ENCODE measurements at places on chromosomes 1 and 21.

GRCh38 chr1:226584164-226584563, 35.6 kb downstream of the STUM start:
- no peak for DNase-seq

DNA sequence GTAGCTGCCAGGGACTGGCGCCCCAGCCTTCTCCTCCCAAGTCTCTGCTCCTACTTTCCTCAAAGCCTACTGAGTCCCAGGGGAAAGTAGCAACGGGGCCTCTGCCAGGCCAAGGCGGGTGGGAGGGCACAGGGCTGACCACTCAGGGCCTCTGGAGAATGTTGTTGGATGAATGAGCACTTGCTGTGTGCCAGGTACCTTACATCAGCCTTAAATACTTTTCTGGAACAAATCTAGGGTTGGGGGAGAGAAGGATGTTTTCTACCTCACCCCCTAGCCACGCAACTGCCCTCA, 119.3 kb upstream of the ZBTB40 start:
- no peak for DNase-seq

DNA sequence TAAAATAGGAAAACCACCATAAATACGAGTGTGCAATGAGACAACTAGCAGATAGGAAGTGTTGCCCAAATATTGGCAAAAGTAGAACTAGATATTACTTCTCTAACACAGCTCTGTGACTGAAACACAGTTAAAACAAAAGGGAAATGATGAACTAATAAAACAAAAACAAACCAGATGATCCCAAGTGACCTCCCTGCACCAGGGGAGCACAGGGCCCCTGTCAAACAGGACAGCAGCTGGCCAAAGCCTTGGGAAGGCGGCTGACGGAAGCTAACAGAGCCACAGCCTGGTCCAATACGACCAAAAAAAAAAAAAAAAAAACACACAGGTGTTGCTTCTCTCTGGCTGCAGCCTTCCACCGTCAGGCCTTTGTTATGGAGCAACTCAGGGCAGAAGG, 17.8 kb downstream of the ZBTB17 start:
- DNase-seq, result no peak

GRCh38 chr1:214318956-214319736, 38.2 kb downstream of the SMYD2 start:
- DNase-seq, result no peak

- no peak for DNase-seq
Measured at GRCh38 chr1:18978706-18979105, 22.2 kb upstream of the IFFO2 start.

GRCh38 chr1:11731691-11732283, 4.1 kb upstream of the AGTRAP start:
- peak; percentile 5 for DNase-seq

- DNase-seq, result no peak
Measured at GRCh38 chr1:7932524-7933138, 8.0 kb downstream of the TNFRSF9 start.

GRCh38 chr1:165355139-165355976, 1.2 kb downstream of the LMX1A start:
- no peak for DNase-seq

DNA sequence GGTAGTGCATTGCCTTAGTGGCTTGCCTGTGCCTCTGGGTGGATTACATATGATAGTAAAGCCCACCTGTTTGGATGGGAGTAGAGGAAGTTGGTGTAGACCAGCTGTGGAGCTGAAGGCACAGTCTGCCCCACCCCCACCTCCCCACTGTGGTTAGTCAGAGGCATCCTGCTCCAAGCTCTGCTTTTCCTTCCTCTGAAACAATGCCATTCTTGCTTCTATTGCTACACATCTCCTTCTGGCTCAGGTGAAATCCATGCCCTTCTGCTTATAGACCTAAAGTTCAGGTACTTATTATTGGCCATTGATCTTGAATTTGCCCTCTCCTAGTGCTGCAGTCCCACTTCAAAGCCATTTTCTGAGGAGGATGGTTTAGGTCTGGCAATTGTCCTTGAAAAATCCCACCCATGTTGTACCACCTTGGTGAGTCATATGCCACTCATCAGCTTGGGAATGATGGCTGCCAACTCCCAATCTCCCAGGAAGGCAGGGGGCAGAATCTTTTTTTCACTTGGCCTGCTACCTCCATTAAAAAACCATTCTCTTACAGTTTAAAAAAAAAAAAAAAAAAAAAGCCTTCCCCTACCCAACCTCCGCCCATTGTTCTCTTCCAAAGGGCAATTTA, 6.7 kb upstream of the TXLNA start:
- DNase-seq, result peak; percentile 41

DNA sequence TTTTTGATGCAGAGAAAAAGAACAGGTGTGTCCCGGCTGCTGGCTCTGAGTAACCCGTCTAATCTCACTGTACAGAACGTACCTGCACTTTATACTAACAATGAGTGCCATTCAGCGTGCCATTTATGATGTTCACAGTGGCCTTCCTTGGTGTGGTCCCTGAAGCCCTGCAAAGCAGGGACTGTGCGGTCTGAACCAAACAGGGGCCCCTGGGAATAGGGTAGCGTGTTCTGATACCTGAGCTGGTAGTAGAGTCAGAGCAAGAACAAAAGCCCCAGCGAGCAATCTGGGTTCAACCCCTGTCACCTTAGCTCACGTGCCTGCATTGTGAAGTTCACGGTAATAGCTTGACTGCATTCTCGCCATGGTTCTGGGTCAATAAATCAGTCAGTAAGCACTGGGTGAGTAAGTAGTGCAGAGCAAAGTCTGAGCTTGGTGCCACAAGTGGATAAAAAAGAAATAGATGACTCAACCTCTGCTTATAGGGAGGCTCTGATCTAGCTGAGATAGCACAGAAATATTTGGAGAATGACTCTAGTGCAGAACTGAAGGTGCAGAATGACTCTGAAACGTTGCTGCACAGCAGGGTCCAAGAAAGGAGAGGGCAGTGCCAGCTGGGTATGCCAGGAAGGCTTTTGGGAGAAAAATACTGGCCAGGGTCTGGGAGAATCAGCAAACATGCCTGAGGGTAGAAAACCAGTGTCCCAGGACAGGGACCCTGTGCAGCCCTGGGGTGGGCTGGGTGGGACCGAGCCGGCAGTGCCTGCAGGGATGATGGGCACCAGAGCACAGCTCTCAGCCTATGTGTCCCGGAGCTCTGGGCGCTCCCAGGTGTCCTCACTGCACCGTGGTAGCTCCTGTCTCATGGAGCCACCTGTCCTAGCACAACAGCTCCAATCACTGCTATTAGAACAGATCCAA, 125.9 kb downstream of the RHOU start:
- no peak for DNase-seq

DNA sequence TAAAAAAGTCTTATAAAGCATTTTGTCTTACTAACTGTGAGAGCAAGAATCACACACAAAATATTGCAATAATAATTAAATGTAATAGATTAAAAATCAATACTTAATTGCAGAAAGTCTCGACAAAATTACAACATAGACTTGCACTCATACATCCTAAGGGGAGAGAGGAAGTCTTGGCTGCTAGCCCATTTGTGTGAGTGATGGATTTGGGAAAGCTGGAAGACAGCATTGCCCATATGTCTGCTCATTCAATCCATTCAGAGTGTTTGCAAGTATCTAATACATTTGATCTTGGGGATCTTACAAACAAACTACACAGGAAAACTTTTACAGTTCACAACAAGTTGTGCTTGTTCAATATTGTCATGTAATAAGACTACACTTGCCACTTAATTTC, 140.5 kb downstream of the COL11A1 start:
- DNase-seq, result no peak

DNA sequence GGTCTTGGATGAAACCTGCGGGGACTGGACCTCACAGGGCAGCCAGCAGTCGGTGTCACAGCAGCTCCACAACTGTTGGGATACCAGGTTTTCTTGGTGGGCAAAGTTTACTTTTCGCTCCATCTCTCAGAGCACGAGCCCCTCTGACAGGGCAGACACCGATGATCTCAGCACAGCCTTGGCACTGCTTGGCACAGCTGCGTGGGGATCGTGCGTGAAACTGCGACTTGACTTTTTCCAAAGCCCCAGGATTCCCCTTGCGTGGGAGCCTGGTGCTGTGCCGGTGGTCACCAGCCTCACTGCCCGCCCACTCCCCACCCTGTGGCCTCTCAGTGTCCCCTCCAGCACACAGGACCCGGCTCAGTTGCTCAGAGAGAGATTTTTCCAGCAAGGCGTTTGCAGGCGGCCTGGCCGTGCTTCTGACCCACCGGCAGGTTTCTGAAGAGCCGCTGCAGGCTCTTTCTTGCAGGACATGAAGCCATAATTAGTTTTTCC, 57.3 kb downstream of the SIK1 start:
- DNase-seq, result no peak

DNA sequence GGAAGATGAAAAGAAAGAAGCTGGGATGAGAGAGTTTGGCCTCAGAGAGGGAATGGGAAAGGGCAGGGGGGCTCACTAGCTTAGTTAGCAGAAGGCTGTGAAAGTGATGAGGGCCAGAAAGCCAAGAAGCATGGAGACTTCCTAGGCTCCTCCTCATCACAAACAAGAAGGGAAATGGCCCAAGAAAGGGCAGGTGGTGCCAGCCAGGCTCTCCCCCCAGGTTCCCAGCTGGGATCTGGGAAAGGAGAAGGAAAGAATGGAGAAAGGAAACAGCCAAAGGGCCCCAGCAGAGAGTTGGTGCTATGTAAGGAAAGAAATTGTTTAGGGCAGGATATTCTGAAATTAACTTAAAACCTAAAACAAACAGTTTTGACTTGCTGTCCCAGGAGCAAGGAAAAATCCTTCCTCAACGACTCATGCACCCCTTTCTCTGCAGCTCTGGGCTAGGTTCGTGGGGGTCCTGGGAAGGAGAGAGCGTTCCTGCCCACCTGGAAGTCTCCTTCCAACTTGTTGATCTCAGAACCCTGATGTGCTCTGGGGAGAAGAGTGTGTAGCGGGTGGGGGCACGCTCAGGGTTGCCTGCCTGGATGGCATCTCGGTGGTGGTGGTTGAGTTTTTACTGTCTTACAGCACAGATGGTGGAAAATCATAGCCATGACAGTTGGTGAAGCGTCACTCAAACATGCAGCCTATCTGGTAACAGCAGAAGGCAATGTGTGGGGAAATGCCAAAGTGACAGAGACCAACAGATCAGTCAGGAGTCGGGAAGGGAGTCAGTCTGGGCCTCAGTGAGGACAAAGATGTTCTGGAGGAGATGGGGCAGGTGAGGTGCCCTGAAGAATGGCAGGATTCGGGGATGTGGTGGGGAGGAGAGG, 147.3 kb downstream of the CLIC6 start:
- DNase-seq, result no peak

- no peak for DNase-seq
Measured at GRCh38 chr1:171850651-171851350, 9.5 kb downstream of the DNM3 start.

DNA sequence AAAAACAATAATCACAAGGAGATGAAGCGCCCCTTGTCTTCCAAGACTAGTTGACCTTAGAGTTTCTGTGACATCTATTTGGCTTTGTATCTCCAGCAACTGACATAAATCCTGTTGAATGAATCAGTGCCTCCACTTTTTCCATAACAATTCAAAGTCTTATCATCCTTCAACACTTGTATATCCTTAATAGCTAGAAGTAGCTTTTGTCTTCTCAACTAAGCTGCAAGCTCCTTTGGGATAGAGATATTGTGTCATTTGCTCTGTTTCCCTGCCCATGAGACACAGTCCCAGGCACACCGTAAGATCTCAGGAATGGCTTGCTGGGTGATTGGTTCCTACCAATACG, 5.7 kb downstream of the PIGR start:
- DNase-seq, result no peak

GRCh38 chr21:36255663-36256062, 64.3 kb upstream of the MORC3 start:
- no peak for DNase-seq

GRCh38 chr1:168504064-168504837, 39.5 kb downstream of the XCL2 start:
- peak; percentile 43 for DNase-seq

DNA sequence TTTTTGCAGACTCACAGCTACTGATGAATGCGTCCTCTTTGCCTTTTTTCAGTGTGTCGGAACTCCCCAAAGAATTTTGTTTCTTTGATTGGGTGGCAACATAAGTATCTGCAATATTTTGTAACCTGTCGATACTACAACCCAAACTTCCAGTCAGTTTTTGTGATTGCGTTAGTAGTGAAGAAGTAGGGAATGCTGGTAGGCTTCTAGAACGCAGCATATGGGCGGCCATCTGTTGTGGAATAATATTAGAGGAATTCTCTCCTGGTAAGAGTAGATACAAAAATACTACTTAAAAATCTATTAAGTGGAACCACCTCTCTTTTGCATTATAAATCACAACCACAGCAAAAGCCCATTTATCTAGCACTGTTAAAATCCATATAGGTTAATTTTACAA, 107.4 kb downstream of the LYST start:
- no peak for DNase-seq

- no peak for DNase-seq
Measured at GRCh38 chr1:177174921-177175634, 4.3 kb downstream of the BRINP2 start.

GRCh38 chr1:197985351-197985750, 68.2 kb downstream of the LHX9 start:
- DNase-seq, result no peak

DNA sequence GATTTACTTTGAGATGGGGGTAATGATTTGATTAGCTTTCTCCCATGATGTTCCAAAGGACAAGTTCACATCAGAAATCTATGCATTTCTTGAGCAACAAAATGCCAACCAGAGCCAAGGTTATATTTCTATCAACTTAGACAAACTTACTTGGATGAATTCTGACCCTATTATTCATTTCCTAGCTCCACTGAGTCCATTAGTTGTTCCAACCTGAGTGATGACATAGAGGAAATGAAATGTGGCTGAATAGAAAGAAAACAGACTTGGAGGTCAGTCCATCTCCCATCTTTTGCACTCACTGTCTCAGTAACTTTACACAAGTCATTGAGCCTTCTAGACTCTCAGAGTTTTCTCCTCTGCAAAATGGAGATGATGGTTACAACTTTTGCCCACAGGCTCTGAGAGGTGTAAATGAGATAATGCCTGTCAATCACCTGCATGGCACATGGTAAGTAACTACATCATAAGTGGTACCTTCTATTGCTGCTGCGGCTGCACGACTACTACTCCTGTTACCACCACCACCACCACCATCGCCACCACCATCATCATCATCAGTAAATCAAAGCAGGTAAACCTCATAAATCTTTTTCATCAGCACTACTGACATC, 98.2 kb downstream of the PTPN14 start:
- no peak for DNase-seq

- no peak for DNase-seq
Measured at GRCh38 chr21:43861706-43862105, 3.3 kb upstream of the AGPAT3 start.

DNA sequence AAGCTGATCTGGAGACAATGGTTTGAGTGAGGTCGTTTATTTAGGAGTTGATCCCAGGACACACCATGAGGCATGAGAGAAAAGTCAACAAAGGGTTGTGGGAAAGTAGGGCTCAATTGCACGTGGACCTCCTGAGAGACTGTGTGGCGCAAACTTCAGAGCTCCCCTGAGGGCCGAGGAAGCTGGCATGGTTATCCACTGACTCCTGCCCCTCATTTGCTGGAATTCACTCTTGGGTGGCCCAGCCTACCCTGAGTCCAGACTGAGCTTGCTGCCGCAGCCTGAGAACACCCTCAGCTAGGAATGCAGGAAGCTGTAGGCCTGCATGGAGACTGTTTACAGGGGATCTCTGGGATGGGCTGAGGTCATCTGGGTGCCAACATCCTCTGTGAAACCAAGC, 301.0 kb downstream of the RWDD3 start:
- no peak for DNase-seq
